ENCODE measurements at places on chromosomes 5 and 9. TPM values are rescaled to one million over a fixed set of nuclear protein-coding genes. Genes with fewer than 3 reads are reported as not detected.

DNA sequence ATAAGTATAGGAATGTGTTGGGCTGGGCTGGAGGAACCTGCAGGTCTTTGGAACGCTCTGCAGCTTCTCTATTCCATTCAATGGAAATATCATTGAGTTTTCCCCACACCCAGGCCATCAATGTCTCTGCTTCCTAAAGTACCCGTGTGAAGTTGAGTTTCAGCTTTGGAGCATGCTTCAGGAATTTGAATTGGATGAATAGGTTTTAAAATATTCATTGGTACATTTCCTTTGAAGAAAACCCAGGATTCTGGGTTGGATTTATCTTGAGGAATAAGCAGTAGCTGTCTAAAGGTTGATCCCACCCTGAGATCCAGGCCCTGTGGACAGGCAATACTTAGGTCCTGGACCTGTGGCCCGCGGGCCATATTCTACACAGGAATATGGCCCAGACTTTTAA, 37.3 kb downstream of the INSYN2B start:
- DNase-seq: no peak
- no peaks in the 10 kb centered on the region for H3K27me3 ChIP-seq
- peaks cover 10% of the 10 kb centered on the region for H3K4me1 ChIP-seq
- H3K36me3 ChIP-seq: peaks cover 9% of the 10 kb centered on the region
- H3K4me3 ChIP-seq: no peak overlapping the region
- no peak overlapping the region for H3K27ac ChIP-seq

GRCh38 chr5:139022528-139022927, 147.4 kb upstream of the LRRTM2 start:
- H3K27ac ChIP-seq: no peak overlapping the region
- no peak for DNase-seq
- peaks cover 8% of the 10 kb centered on the region for H3K36me3 ChIP-seq

DNA sequence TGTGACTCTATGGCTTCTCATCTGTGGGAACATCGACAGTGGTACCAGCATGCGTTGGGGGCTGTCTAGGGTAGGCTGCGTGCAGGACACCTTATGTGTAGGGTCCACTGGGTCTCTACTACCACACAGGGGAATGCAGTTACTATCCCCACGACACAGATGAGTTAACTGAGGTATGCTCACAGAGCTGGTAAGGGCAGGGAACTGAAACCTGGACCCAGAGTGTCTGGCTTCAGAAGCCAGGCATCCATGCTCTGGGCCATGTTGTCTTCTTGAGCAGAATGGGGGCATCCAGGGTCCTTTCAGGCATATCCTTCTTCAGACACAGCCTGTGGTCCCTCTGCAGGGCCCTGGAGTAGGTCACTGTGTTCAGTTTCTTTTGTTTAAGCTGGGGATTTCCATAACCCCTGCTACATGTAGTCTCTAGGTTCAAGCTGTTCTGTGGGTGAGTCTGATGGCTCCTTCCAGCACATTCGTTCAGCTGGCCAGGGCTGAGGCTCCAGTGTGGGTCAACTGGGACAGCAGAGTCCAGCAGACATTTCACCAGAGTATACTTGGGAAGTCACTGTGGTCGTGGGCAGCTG, 148.8 kb downstream of the GADD45G start:
- peaks cover 8% of the 10 kb centered on the region for H3K4me1 ChIP-seq
- H3K36me3 ChIP-seq: no peaks in the 10 kb centered on the region
- DNase-seq: no peak
- no peak overlapping the region for H3K4me3 ChIP-seq
- no peak overlapping the region for H3K27ac ChIP-seq

DNA sequence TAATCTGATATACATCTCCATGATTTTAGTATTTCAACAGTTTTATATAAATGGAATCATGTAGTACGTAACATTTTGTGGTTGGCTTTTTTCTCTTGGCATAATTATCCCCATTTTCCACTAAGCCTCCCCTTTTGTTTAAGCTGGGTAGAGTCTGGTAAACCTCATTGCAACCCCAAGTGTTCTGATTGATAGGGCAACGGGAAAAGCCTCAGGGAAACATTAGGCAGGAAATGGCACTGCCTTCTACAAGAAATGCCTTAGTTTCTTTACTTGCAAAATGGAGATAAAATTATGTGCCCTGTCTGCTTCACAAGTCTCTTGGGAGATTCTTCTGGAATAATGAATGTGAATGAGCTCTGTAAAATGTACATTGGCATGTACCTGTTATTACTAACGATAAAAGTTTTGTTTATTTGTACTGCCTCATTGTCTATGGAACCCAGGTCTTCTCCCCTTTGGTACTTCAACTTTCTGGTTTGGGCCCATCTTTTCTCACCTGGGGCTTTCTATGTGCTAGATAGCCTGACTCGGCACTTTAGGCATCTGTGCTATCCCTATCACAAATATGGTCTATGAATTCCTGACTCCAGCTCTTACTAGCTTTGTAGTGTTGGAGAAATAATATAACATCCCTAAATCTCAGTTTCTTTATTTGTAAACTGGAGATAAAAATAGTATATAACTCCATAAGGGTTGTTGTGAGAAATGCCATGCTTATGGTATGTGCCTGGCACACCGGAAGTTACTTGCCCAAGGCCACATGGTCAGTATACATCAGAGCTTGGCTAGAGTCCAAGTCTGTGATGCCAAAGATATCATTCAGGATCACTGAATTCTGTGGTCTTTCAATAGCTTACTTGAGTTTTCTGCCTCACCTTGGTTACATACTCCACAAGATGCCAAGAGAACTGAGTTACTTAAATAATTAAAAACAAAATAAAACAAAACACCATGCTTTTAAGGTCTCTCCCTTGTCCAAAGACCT, 48.2 kb upstream of the ZNF169 start:
- H3K27me3 ChIP-seq: peaks cover 7% of the 10 kb centered on the region
- no peak overlapping the region for H3K4me3 ChIP-seq
- no peaks in the 10 kb centered on the region for H3K36me3 ChIP-seq
- H3K27ac ChIP-seq: no peak overlapping the region

DNA sequence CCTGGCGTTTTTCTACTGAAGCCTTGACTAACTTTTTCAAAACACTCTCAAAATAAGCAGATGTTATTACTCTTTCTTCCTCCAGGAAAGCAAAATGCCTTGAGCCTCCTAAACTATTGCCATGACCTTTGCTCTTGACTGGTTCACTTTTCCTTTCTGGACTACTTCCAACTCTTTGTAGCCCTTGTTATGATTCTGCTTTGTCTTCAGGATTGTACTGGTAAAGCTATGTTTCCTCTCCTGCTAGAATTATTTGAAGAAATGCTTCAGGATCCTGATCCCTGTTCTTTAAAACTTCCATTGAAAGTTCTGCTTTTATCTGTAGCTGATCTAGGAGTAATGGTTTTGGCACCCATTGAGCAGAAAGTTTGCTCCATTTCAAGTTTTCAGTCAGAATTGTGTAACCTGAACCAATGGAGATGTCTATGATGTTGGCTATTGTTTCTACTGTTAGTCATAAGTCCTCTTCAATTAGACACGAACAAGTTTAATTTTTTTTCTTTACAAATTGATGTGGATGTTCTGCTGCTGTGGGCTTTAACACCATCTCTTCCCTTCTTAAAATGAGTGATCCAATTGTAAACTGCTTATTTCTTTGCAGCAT, 1356.4 kb downstream of the EFNA5 start:
- no peak for DNase-seq
- H3K4me1 ChIP-seq: no peaks in the 10 kb centered on the region
- no peak overlapping the region for H3K4me3 ChIP-seq
- no peaks in the 10 kb centered on the region for H3K27me3 ChIP-seq
- no peak overlapping the region for H3K27ac ChIP-seq
- H3K36me3 ChIP-seq: no peaks in the 10 kb centered on the region

DNA sequence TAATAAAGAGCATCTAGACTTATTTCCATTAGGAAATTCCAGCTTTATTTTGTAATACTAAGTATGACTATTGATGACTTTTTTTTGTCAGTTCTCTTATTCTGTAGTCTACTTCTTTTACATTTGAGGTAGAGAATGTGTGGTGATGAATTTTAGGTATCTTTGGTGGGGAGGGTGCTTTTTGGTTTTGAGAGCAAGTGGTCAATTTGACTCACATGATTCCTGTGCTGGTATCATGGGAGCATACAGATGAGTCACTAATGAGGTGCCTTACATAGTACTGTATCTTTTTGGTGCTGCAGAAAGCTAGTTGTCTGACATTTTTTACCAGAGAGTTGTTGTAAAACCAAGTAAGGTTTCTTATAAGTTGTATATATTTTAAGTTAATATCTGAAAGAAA, 35.3 kb downstream of the ERBIN start:
- peak overlapping the region; percentile 3 for H3K27ac ChIP-seq
- peaks cover 18% of the 10 kb centered on the region for H3K36me3 ChIP-seq
- H3K4me1 ChIP-seq: peaks cover 64% of the 10 kb centered on the region
- no peaks in the 10 kb centered on the region for H3K27me3 ChIP-seq

- no peaks in the 10 kb centered on the region for H3K4me1 ChIP-seq
- H3K27me3 ChIP-seq: peaks cover 16% of the 10 kb centered on the region
- H3K4me3 ChIP-seq: no peak overlapping the region
- DNase-seq: no peak
- H3K36me3 ChIP-seq: no peaks in the 10 kb centered on the region
These were observed 66.0 kb downstream of the HMCN2 start for GRCh38 chr9:130331573-130331972.

GRCh38 chr5:119366540-119366881, 10.7 kb downstream of the TNFAIP8 start:
- H3K36me3 ChIP-seq: peaks cover 77% of the 10 kb centered on the region
- peak overlapping the region; percentile 62 for H3K4me3 ChIP-seq
- DNase-seq: peak; percentile 72
- no peaks in the 10 kb centered on the region for H3K27me3 ChIP-seq

DNA sequence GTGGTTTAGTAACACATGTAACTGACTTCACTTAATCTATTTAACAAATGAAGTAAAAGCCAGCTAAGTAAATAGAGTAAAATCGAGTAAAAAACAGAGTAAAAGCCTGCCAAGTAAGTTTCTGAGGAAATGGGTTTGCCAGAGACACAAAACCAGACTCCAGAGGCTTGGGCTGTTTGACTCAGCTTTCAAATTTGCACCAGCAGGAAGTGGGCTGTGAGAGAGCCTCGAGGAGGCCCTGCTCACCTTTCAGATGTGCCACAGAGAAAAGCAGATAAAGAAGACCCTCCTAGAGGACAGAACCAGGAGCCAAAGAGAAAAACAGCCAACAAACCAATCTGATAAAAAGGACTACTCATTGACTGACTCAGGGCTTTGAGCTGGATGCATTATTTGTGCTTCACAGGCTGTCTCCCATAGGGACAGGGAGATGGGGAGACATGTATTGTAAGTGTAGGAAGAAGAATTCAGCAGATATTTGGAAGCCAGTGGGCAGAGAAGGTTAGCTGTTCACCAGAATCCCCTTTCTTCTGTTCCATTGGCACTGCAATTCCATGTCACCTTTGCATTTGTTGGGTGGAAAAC, 14.4 kb upstream of the AMACR start:
- H3K27me3 ChIP-seq: no peaks in the 10 kb centered on the region
- peak; percentile 73 for DNase-seq
- peaks cover 22% of the 10 kb centered on the region for H3K4me1 ChIP-seq
- H3K27ac ChIP-seq: peak overlapping the region; percentile 81
- H3K4me3 ChIP-seq: no peak overlapping the region

GRCh38 chr5:179211068-179211467, 134.2 kb downstream of the ADAMTS2 start:
- no peak for DNase-seq
- no peaks in the 10 kb centered on the region for H3K4me1 ChIP-seq
- H3K27ac ChIP-seq: no peak overlapping the region
- no peak overlapping the region for H3K4me3 ChIP-seq

DNA sequence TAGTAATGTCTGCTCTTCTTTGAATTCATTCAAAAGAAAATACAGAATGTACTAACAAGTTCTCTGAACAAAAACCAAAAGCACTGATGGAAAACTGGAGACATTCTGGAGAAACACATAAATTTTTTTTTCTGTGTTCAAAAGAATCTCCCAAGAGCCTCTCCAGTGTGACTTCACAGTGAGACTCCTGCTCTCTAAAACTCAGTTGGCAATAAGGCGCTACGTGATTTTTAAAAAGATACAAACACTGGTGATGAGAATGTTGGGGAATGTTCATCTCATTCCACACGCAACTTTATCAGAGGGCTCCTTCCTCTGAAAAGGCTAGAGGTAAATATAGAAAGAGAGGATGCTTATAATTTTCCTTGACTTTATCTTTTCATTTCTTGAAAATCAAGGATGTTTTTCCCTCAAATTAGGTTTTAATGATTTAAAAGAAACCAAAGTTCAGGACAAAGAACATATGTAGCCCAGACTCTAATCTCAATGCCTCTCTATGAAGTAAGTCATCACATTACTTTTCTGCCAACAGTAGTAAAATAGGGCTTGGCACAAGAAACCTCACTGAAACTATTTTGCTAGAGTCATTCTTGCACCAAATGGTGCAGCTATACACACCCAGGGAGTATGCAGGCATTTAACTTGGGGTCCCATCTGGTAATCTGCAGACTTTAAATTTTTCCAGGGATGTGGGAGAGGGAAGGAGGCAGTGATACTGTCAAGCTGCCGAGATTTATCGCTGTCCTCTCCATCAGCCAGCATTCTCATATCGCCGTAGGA, 12.9 kb upstream of the AOPEP start:
- peaks cover 20% of the 10 kb centered on the region for H3K27me3 ChIP-seq
- no peak for DNase-seq
- no peaks in the 10 kb centered on the region for H3K4me1 ChIP-seq
- no peak overlapping the region for H3K4me3 ChIP-seq
- H3K36me3 ChIP-seq: no peaks in the 10 kb centered on the region

DNA sequence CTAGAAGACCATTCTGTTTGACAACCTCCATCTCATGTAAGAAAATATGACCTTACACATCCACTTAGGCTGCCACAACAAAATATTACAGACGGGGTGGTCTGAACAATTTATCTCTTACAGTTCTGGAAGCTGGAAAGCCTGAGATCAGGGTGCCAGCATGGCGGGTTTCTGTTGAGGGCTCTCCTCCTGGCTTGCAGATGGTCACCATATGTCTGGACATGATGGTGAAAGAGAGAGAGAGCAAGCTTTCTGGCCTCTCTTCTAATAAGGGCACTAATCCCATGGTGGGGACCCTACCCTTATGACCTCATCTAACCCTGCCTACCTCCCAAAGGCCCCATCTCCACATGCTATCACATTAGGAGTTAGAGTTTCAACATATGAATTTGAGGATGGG, 66.0 kb downstream of the AMBP start:
- H3K27me3 ChIP-seq: no peaks in the 10 kb centered on the region
- no peak for DNase-seq
- no peaks in the 10 kb centered on the region for H3K36me3 ChIP-seq
- H3K4me1 ChIP-seq: no peaks in the 10 kb centered on the region
- H3K4me3 ChIP-seq: no peak overlapping the region
- H3K27ac ChIP-seq: no peak overlapping the region

GRCh38 chr5:67353500-67354450, 157.2 kb upstream of the CD180 start:
- H3K27me3 ChIP-seq: peaks cover 1% of the 10 kb centered on the region
- no peak for DNase-seq
- H3K4me3 ChIP-seq: no peak overlapping the region
- H3K36me3 ChIP-seq: no peaks in the 10 kb centered on the region

GRCh38 chr9:120693700-120694008, 20.6 kb downstream of the MEGF9 start:
- no peak overlapping the region for H3K27ac ChIP-seq
- no peak for DNase-seq
- H3K36me3 ChIP-seq: no peaks in the 10 kb centered on the region
- H3K4me3 ChIP-seq: no peak overlapping the region
- H3K4me1 ChIP-seq: peaks cover 28% of the 10 kb centered on the region

The DCAF12 gene
- 34.7 TPM for total RNA-seq

The PCDH1 gene
- 0.87 TPM for total RNA-seq

The GNE gene
- total RNA-seq: 11.6 TPM

The GRIA1 gene
- not detected for total RNA-seq

The STX17 gene
- total RNA-seq: 41.9 TPM

The PCDHGC3 gene
- total RNA-seq: not detected

The SLC6A18 gene
- total RNA-seq: not detected
